ENCODE measurements at places on chromosomes 16 and 17. TPM values are rescaled to one million over a fixed set of nuclear protein-coding genes. Genes with fewer than 3 reads are reported as not detected.

The EEF2K gene
- polyA plus RNA-seq, result 14.3 TPM

GRCh38 chr16:57091200-57091974 is 996 bp upstream of the CPNE2 start:
- DNase-seq, result no peak

DNA sequence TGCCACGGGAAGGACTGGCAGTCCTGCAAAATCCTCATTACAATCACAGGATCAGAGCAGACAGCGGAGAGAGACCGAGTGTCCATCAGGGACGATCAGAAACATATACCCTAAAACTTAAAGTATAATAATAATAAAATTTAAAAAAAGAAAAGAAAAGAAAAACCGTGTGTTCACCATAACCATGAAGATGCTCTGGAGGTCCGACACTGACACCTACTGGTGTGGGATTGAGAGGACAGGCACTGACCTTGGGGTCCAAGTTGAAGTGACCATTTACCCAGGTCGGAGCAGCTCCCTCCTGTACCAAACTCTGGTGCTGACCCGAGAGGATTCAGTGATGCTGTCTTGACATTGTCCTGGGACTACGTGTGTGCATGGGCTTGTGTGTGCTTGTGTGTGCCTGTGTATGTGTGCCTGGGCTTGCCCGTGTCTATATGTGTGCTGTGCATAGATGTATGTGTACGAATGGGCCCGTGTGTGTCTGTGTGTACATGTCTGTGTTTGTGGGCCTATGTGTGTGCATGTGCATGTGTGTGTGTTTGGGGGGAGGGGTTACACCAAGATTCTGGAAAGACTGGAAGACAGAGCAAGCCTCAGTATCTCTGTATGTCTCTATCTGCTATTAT is 10.0 kb upstream of the CD300LD start:
- DNase-seq, result no peak

The CCDC154 gene
- 3.0 TPM for polyA plus RNA-seq

- DNase-seq, result no peak
Observed at GRCh38 chr17:15371376-15372130, 30.2 kb upstream of the TEKT3 start.

The G6PC1 gene
- 4.5 TPM for polyA plus RNA-seq

- no peak for DNase-seq
Observed at GRCh38 chr17:32461853-32462617, 17.7 kb downstream of the PSMD11 start.

DNA sequence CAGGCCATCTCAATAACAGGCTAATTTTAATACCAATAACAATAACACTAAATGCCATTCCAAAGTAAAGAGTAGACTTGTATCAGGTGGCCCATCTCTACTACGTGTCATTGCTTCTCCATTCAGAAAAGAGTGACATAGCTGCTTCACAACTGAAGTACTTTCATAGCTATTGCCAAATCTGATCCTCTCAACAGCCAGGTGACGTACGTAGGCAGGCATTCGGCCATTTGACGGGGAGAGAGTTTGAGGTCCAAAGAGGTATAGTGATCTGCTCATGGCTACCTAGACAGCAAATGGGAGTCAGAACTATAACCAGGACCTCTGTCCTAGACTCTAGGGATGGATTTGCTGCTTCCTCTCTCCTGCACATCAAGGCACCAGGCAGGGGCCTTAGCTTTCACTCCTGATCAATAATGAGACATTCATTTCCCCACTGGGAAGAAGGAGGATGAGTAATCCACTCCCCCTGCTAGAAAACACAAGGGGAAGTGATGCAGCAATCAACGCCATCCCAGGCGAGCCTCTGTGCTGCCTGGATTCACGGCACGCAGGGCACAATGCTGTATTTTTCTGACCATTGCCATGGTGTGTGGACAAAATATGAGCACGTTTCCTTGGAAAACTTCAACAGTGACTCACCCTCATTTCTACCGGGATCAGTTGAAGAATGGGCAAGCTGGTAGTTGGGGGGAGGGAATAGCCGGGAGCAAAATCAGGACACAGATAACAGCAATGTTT is 80.9 kb downstream of the SPACA3 start:
- no peak for DNase-seq

DNA sequence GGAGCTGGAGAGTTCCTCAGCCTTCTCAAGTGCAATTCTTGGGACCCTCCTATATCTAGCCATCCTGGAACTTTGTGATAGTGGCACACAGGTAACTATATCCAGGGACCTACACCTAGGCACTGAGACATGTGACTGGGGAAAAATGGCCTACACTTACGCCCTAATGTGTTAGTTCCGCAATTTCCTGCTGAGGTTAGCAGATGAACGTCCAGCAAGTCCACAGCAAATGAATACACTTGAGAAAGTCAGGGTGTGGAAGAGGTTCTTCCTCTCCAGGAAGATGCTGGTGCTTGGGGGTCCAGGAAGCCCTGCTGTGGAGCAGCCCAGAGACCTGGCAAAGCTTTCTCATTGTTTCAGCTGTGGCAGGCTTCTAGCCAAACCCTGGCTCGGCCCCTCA is 20.8 kb downstream of the PIK3R5 start:
- DNase-seq, result no peak

DNA sequence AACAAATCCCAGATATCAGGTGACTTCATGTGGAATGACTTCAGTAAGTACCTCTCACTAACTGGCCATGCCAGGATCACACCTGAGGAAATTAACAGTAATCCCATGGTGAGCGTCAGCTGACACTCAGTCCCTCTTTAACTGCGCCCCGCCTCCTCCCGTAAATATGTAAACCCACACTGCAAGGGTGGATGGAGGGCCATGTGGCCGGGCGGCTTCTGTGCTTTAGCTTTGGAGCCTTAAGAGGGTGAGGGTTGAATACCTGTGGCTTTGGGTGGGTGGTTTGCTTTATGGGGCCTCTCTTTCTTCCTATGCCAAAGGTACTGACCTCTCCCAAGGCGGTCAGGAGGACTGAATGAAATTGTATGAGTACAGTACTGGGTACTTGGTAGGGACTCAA is 141.7 kb downstream of the MRM1 start:
- DNase-seq, result no peak

The MRPL45 gene
- polyA plus RNA-seq, result 67.2 TPM

The CTRL gene
- 3.0 TPM for polyA plus RNA-seq

DNA sequence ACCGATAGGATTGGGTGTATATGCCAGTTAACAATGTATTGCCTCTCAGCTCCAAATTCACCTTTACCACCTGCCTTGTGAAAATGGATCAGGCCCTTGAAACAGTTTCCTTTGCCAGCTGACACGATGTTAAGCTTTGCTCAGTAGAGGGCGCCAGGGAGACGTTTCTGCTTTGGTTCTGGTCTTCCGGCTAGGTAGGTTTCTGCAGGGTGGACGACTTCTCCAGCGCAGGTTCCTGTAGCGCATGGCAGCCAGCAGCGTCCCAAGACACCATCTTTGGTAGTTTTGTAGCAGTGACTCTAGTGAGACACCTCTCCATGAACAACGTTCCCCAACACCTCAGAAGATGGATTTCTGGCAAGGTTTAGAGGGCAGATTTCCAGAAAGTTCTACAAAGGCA is 24.0 kb downstream of the SYCE1L start:
- DNase-seq, result no peak

DNA sequence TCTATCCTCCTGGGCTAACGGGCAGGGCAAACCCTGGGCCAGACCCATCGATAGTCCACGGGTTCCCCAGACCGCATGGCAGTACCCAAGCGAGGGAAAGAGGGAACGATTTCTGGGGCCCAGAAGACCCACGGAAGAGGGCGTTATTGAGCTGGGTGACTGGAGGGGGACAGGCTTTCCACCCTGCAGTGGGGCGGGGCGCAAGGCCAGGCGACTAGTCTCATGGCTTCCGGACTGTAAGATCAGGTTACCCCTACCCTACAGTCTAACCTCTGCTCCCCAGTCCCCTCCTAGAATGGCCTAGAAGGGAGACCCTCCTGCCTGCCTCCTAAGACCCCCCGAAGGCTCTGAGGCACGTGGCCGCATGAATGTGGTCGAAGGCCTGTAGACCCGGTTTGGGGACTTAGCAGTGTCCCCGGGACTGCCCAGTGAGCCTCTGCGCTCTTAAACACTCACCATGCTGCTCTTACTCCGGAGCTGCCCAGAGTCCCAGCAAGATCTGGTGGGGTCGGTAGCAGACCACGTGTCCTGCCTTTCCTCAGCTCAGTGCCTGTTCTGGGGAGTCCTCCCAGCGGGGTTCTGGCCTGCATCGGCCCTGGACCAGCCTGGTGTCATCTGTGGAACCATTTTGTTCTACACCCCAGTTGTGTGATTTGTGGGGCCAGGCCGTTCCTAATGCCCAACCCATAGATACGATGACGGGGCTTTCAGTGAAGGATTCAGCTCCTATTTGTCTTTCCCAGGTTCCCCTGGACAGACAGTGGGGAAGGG is 13.2 kb upstream of the AURKB start:
- peak; percentile 43 for DNase-seq

DNA sequence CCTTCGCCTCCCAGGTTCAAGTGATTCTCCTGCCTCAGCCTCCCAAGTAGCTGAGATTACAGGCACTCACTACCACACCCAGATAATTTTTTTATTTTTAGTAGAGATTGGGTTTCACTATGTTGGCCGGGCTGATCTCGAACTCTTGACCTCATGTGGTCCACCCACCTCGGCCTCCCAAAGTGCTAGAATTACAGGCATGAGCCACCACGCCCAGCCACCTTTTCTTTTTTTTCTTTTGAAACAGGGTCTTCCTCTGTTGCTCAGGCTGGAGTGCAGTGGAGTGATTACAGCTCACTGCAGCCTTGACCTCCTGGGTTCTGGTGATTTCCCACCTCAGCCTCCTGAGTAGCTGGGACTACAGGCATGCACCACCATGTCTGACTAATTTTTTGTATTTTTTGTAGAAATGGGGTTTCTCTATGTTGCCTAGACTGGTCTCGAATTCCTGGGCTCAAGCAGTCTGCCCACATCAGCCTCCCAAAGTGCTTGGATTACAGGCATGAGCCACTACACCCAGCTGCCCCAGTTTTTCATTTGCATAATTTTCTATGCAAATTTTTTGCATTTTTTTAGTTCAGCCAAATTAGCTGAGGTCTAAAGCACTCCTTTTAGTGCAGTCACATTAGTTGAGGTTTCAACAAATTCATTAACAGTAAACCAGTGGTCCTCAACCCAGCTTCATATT is 11.3 kb downstream of the WWP2 start:
- no peak for DNase-seq

DNA sequence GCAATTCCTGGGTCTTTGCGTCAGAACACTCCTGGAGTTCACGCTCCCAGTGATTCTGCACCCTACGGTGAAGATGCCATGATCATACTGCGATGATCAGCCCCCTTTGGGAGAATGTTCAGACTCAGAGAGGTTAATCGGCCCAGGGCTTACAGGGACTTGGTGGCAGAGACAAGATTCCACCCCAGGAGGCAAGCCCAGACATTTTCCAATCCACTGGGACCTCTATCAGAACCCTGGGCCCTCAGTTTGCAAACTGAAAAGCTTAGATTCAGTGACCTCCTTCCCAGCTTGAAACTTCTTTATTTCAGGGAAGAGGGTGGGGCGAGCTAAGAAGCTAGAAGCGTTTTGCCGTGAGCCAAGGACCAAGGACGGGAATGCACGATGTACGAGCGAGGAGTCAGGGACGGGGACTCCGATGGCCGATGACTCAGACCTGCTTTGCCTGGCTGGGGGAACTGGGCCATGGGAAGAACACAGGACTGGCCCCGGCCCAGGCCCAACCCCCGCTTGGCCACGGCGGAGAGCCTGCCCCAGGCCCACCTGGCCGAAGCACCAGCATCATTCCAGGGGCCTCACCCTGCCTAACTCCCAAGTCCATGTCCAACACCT is 34.7 kb downstream of the SOCS3 start:
- no peak for DNase-seq

The TSPAN10 gene
- polyA plus RNA-seq, result 2.5 TPM

DNA sequence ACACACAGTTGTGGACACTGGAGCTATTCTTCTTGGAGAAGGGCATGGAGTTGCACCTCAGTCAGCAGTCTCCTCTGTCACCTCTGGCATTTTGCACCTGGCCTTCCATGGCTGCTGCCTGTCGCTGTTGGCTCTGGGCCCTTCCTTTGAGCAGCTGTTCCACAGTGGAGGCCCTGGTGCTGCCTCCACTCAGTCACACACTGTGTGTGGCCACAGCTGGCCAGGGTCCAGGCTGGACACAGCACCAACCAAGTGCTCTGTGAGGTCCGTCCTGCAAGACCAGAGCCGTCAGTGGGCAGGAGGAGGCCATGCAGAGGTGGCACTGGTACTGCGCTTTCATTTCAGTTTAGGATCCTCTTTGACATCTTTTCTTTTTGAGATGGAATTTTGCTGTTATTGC is 21.6 kb upstream of the MED9 start:
- no peak for DNase-seq

The KRT39 gene
- not detected for polyA plus RNA-seq

- DNase-seq, result no peak
Observed at GRCh38 chr16:81535679-81536360, 91.2 kb downstream of the CMIP start.

DNA sequence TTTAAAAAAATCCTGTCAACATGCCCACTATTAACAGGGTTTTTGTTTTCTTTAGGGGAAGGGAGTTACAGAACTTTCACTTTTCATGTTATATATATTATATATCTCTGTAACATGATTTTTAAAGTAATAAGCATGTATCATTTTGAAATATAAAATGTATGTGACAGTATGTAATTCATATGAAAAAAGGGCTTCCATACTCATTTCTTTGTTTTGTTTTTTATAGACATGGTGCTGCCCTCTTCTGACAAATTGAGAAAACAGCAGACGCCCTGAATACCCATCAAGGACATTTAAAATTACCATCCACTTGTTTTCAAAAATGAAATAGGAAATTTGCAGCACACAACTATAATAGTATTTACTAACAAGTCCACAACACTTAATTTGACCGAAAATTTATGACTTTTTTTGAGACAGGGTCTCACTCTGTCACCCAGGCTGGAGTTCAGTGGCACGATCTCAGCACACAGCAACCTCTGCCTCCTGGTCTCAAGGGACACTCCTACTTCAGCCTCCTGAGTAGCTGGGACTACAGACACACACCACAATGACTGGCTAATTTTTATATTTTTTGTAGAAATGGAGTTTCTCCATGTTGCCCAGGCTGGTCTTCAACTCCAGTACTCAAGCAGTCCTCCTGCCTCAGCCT is 30.4 kb downstream of the CFDP1 start:
- no peak for DNase-seq

The CD300LG gene
- polyA plus RNA-seq, result 0.99 TPM

Data from right renal pelvis (tissue), 4 donors.